Left renal cortex interstitium (tissue), 4 donors: ENCODE measurements at places on chromosomes 5 and 9. TPM values are rescaled to one million over a fixed set of nuclear protein-coding genes. Genes with fewer than 3 reads are reported as not detected.

DNA sequence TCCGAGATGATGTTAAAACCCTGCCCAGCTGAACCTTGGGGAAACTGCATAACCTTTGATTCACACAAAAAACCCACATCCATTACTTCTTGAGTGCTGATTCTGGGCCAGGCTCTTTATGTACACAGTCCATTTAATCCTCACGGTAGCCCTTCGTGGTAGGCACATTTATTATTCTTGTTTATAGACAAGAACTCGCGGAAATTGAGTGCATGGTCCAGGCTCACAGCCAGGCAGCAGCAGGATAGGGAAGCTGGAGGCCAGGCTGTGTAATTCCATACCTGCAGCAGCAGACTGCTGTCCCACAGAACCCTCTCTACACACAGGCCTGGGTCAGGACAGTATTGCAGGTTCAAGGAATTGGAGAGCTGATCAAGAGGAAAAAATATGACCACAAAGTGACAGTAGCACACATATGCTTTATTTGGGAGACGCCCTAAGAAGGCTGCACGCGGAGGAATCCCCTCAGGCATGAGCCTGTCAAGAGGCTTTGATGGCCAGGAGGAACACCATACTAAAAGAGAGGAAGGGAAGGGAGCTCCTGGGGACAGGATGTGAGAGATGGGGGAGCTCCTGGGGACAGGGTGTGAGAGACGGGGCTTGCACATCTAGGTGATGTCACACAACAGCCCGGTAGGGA lies 28.4 kb upstream of the FAM120A start:
- DNase-seq: no peak

- no peak for DNase-seq
Observed at GRCh38 chr9:70229026-70229425, 29.8 kb upstream of the SMC5 start.

DNA sequence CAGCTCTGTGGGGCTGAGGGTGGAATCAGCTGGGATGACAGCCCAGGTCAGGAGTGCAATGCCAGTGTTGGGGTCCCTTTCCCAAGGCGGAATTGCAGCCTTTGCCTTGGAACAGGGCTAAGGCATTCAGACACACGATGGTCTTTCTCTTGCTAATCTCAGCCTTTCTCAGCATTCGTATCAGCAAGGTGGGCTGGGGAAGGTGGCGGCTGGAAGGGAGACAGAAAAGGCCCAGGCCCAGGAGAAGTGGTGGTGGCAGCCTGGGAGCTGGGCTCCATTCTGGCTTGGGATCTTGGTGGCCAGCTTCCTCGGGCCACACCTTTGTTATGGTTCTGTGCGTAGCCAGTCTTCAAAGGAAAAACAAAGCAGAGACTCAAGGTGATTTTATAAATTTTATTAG lies 1.1 kb upstream of the ARHGEF28 start:
- DNase-seq: no peak

GRCh38 chr9:15824310-15824709 lies 271.5 kb downstream of the CCDC171 start:
- no peak for DNase-seq

DNA sequence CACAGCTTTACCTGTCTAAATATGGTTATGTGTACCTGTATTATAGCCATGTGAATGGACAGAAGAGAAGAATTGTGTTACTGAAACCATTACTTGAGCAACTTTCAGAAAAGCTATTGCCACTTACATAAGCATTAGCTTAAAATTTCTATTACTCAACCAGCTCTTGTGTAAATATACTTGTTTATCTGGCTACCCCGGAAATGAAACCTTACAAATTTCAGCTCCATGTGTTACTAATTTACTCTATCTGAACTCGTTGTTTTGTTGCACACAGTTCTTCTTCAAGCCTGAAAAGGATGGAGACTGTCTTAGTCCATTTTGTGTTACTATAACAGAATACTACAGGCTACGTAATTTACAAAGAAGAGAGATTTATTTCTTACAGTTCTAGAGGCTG lies 22.5 kb upstream of the ADAMTSL1 start:
- DNase-seq: no peak

GRCh38 chr5:86411596-86411995 lies 206.1 kb upstream of the COX7C start:
- no peak for DNase-seq

GRCh38 chr9:79255651-79256260 lies 316.0 kb upstream of the TLE4 start:
- DNase-seq: no peak

DNA sequence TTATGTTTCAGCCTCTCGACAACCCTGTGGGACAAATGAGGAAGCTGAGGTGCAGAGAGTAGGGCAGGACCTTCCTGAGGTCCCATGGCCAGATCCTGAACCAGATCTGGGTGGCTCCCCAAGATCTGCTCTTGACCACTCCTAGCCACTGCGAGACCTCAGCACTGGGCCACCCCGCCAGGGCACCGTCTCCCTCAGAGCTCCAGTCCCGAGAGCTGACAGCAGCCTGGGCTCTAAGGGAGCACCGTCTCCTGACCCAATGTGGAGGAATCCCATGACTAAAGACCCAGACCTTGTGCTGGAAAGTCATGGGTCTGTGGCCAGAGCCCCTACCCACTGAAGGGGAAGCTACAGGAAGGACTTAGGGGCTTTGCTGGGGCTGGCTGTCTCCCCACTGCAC lies 4.5 kb upstream of the LMX1B start:
- no peak for DNase-seq

GRCh38 chr5:119079318-119079921 lies 8.5 kb downstream of the DMXL1 start:
- no peak for DNase-seq

DNA sequence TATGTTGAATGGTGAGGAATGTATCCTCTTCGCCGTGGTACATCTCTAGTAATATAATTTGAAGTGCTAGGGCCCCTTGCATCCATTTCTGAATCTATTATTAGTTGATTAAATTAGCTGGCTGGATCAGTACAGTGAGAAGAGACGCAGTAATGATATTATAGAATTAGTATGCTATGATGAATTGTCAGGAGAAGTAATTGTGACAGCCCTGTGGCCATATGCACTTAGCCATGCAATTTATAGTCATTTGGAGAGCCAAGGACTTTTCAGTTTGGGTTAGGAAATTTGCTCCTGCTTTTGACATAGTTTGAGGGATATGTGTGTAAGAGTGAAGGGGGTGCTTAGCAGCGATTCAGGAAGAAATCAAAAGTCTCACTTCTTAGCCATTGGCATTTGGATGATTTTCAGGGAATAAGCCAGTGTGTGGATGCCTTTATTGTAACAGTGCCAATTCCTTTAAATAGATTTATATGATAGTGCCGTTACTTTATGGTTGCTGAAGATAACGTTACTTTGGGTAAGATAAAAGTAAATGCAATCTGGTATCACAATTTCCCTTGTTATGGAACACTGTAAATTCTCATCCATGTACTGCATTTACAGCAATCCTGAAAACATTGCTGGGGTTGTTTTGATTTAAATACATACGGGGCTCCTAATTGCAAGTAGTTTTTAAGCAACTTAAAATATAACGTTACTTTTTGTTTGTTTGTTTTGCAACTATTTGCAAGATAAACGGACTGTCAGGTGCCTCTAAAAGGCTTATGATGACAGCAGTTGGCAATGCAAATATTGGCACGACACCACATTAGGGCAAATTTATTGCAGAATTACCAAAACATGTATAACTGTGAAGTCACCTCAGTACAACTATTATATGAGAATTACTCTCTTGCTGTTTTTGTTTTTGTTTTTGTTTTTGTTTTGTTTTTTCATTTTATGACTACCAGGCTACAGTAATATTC lies 875.4 kb upstream of the WWC1 start:
- DNase-seq: no peak

GRCh38 chr9:8857926-8858595 lies 1058.5 kb upstream of the DMAC1 start:
- no peak for DNase-seq

DNA sequence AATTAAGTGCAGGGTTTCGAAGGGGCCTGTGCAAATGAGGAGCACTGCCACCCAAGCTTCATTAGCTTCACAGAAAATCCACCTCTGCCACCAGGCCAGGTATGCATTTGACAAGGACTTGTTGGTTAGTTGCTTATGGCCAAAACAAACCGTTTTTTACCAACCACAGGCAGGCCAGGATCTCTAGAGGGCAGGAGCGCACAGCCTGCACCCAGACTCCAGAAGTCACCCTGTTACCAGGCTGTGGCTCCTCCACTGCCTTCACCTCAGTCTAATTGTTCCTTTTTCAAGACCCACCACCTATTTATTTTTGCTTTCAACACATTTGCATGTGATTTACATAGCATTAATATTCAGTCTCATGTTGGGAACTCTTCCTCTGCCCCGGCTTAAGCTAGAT lies 78.3 kb upstream of the HSPA9 start:
- no peak for DNase-seq

DNA sequence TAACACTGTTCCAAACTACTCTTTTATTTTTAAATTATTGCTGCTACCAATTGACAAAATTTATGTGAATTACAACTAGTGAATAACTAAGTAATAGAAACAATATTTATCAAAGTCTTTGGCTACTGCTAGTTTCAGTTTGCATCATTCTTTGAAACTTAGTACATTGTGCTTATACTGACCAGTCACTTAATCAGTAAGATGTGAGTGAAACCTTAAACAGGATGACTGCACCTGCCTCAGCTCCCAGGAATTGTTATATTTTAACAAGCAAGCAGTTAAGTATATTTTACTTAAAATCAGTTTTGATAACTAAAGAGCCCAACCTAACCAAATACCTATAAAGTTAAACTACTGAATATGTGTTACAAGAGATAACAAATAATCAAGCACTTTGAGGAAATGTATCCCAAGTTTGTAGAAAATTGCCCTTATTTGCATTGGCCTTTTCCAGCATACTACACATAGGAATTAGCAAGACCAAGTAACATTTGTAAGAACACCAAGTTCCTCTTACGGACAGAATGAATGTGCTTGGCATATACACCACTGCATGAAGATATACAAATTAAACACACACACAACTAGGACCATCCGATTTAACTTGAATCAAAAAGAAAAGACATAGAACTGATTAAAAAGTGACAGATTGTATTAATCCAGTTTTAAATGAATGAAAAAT lies 545.5 kb upstream of the DAB2 start:
- DNase-seq: no peak

DNA sequence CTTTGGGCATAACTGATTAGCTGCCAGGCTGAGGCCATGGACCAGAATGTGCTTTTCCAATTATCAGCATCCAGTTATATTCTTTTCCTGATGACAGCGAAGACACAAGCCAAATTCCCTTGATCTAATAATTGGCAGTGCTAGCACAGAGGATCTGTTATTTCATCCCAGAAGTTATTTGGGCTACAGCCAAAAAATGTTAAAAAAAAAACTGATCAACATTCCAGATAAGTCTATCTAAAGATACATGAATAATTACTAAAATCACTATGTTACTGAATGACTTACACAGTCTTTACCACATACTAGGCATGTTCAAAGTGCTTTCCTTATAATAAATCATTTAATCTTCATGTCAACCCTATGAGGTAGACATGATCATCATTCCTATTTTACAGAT lies 13.5 kb upstream of the PDZD2 start:
- no peak for DNase-seq

GRCh38 chr5:175025077-175025476 lies 300.7 kb downstream of the MSX2 start:
- DNase-seq: no peak

GRCh38 chr5:177554474-177555111 lies at the start of gene FAM193B:
Gene FAM193B, minus strand, starts transcription at chr5:177554563. Its CDS starts 105 bp downstream, at chr5:177554458.
- peak; percentile 72 for DNase-seq

DNA sequence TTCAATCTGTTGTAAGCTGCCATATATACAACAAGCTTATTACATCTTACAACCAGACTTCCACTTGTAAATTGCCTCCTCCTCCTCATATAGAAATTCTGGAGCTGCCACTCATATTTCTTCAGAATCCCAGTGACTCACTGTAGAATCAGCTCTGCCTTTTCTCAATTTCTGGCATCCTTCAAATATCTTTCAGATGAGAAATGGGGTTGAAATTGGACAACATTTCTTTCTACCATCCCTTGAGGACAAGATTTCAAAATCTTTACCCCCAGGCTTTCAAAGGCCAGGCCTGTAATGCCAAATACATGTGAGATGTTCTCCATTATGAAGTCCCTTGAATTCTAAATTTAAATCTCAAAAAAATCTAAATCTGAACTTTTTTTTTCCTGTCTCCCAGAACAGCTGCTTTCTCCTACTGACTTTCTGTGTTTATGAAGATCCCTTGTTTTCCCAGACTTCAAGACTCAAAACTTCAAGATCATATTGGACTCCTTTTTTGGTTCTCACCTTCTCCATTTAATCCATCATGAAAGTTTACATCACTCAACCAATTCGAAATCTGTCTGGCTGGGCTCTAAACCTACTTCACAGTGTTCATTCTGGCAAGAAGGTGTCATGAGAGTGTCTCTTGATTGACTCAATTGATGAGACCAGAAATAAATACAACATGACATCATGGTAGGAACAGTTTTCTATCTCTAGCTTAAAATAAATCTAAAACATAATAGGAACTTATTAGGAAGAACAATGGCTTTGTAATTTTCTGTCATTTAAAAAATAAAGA lies 109.8 kb downstream of the HMHB1 start:
- DNase-seq: no peak

- no peak for DNase-seq
Observed at GRCh38 chr5:172579403-172579990, 61.6 kb upstream of the NEURL1B start.

DNA sequence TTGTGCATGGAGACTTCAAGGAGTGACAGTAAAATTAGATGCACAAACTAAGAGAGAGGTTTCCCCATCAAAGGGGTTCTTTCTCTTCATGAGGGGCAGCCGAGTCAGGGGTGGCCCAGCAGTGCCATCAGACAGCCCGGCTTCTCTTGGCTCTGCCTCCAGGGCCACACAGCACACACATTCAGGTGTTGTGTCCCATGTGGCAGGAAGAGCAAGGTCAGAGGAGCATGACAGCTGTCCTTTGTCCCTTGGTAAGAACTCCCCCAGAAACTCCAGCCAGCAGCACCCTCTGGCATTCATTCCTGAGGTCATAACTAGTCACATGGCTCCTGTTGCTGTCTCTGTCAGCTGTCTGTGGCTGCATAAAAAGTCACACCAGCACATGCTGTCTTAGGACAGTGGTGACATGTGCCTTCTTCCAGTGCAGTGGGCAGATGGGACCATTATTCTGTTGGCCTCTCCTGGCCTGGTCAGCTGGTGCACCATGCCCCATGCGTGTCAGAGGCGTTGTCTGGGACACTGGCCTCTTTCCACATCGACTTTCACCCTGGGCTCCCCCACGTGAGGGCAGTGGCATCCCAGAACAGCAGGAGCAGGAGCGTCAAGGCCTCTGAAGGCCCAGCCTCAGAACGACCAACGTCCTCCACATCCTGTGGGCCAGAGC lies 78.4 kb upstream of the OTULINL start:
- DNase-seq: no peak

Gene PPP3R2
- not detected for polyA plus RNA-seq

Gene MVB12B
- 20.0 TPM for polyA plus RNA-seq

Gene RNF183
- 6.6 TPM for polyA plus RNA-seq

Gene BTNL9
- 5.8 TPM for polyA plus RNA-seq

Gene ZNF300
- polyA plus RNA-seq: 36.9 TPM

Gene ACOT12
- polyA plus RNA-seq: 0.94 TPM

Gene SLC34A3
- 15.4 TPM for polyA plus RNA-seq
